Umbilical cord (tissue), 2 donors: ENCODE measurements at places on chromosomes 6 and 20.
A peak's percentile ranks its signal among the peaks of the same experiment; 100 is the strongest.

GRCh38 chr6:137878486-137879285 is 11.6 kb downstream of the TNFAIP3 start:
- DNase-seq = no peak

GRCh38 chr6:14089224-14089623 is 28.3 kb upstream of the CD83 start:
- no peak for DNase-seq

- no peak for DNase-seq
These were observed 112.2 kb upstream of the PDE7B start for GRCh38 chr6:135739288-135739687.

DNA sequence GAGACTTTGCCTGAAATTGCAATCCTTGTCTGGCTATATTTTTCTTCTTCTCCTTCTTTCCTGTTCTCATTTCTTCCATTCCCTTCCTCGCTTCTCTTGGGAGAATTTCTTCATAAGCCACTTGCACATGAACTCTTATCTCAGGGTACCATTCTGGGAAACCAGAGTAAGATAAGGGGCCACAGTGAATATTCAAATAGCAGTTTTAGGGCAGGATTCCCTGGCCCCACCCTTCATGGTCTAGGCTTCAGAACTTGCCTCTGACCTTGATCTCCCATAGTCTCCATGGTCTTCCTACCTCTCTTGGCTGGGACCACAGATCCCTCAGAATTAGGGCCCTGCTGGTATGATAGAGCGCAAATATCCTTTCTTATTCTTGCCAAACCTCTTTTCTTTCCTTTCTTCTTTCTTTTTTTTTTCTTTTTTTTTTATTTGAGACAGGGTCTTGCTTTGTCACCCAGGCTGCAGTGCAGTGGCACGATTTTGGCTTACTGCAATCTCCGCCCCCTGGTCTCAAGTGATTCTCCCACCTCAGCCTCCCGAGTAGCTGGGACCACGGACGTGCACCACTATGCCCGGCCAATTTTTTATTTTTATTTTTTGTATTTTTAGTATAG is 123.0 kb upstream of the CITED2 start:
- no peak for DNase-seq

DNA sequence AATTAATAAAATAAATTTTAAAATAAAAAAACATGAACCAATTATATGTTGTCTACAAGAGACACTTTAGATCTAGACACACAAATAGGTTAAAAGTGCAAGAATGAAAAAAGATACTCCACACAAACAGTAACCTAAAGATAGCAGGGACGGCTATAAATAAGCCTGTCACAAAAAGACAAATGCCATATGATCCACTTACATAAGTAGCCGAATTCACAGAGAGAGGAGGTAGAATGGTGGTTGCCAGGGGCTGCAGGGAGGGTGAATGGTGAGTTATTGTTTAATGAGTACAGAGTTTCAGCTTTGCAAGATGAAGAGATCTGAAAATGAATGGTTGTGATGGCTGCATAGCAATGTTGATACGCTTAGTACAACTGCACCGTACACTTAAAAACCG is 32.7 kb downstream of the KATNA1 start:
- no peak for DNase-seq

GRCh38 chr20:37471741-37472235 is 49.3 kb upstream of the NNAT start:
- no peak for DNase-seq

DNA sequence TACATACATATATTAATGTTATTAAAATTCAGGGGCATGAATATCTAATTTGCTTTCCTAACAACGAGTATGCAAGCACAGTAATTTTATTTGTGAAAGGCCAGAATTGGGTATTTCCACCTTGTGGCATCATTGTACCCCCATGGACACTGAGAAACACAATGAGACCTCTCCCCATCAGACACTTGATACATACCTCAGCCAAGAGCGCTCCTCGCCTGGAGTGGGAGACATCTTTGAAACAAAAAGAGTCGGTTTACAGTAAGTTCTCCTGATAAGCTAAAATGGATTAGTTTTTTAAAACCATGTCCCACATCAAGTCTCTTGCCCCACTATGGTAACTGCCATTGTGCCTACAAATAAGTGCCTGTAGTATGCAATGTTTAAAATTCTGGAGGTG is 2.1 kb downstream of the CNR1 start:
- no peak for DNase-seq

DNA sequence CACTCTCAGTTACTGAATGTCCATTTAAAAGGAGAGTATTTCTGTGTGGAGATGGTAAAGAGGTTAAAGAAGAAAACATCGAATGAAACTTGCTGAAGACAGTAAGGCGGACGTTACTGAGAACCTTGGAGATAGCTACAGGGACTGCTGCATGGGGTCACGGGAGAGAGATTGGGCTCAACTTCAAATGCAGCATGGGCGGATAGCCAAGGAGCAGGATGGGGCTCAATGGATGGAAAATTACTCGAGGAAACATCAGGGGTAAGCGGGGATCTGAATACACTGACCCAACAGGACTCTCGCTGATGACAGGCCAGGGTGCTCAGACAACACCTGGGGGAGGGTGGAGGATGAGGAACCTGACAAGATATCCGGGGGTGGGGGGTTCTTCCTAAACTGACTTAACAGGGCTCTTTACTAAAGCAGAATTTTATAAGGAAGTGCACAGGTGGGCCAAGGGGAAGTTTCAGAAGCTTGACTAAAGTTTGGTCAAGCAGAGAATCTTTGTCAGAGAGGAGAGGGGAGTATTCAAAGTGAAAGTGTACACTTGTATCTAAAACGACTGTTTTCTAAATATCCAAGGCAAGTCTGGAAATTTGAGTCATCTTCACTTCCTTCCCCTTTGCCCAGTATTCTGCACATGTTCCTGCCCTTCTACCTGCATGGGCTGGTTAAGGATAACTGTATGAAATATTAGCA is 22.8 kb downstream of the ECT2L start:
- DNase-seq = no peak

DNA sequence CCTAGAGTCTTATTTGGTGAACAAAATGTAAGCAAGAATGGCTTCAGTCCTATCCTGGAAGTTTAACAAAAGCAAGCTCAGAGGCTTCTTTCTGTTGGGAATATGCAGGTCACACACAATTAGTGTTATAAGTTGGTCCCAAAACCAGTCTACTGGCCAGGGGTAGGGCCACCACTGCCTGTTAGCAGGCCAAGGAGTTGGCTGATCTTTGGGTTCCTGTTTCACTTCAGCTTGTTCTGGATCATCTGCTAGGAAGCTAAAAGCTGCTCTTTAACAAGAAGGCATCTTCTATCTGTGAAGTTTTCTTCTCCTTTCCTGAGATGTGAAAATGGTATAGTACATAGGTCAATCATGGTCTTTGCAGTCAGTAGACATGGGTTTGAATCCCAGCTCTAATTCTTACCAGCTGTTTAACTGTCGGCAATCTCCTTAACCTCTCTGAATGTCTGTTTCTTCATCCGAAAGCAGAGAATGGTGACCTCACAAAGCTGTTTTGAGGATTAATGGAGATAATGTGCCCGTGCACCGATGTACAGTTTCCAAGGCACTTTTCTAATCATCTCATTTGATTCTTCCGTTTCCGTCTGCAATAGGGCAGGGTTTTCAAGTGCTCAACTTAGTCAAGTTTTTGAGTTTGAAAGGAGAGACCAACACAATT is 271.2 kb upstream of the TAB2 start:
- no peak for DNase-seq

- DNase-seq = no peak
These were observed 94.7 kb upstream of the AGPAT4 start for GRCh38 chr6:161368514-161368913.

GRCh38 chr6:124747349-124747748 is 214.9 kb upstream of the RNF217 start:
- DNase-seq = peak; percentile 8

DNA sequence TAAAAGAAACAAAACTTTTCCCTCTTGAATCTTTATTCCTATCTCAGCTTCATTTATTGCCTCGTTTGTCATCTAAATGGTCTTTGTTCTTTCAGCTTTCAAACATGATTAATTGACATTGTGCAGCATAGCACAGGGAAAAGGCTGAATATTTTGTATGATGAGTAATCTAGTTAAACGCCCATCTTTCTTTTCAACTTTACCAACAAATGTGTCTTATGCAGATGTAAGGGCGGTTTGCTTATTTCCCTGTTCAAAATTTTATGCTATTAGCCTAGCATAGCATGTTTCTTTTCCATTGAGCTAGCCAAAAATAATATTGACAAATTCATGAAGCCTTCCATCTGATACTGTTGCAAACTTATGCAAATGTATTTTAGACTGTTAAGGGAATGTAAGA is 176.4 kb upstream of the AKAP12 start:
- DNase-seq = peak; percentile 66

DNA sequence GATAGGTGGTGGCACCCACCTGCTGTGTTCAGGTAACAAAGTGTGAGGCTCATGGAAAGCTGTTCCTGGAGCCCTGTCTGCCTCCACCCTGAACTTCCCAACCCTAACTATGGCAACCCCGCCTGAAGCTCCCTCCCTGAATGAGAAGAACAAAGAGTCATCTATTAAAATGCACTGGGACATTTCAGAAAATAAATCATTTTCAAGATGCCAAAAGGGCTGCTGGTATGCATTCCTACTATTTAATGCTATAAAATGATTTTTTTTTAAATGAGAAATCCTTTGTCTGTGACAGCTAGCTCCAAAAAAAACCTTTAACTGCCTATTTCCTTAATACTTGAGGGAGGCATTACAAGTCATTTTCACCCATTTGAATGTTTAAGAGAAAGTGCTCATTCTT is 84.3 kb upstream of the MRPS10 start:
- DNase-seq = no peak

GRCh38 chr6:8993111-8993510 is 557.8 kb upstream of the SLC35B3 start:
- no peak for DNase-seq

DNA sequence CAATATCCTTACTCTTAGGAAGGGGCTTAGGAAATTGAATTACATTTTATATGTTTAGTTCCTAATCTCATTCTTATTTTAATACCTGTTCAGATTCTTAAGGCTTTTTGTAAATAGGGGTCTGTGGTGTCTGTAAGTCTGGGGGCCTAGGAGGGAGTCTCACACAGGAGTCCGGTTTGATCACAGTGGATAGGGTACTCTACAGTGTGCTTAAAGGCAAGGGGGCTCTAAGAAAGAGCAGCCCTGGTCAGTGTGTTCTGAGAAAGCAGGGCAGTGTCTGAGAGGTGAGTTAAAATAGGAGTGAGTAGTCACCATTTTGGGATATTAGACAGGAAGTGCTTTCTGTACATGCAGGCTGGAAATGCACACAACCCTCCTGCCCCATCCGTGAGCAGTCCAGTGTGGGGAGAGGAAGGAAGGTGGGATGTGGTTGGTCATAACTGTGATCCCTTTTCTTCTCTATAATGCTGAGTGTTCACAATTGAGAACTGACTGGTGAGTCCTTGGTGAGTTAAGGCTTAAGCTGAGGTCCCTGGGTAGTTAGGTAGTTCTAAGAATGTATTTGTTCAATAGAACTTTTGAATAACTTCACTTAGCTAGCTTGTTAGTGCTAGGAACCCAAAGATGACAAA is 50.0 kb downstream of the CDKAL1 start:
- no peak for DNase-seq
